ENCODE measurements at places on chromosomes 2 and 18. TPM values are rescaled to one million over a fixed set of nuclear protein-coding genes. Genes with fewer than 3 reads are reported as not detected.

ANKRD30BL gene
- total RNA-seq, result not detected

FBLN7 gene
- total RNA-seq, result under 0.01 TPM

CENPA gene
- total RNA-seq, result 0.07 TPM

ASPRV1 gene
- total RNA-seq, result 0.34 TPM

ATP6V1B1 gene
- 0.21 TPM for total RNA-seq

CHRND gene
- not detected for total RNA-seq

IKZF2 gene
- total RNA-seq, result 4.1 TPM

RAB27B gene
- total RNA-seq, result 31.8 TPM

DOK1 gene
- 2.1 TPM for total RNA-seq

TXNL1 gene
- total RNA-seq, result 16.7 TPM

BOLL gene
- total RNA-seq, result not detected

CHRNA1 gene
- not detected for total RNA-seq

MTCL1 gene
- total RNA-seq, result 17.8 TPM

RAMP1 gene
- total RNA-seq, result 0.34 TPM

REG1B gene
- not detected for total RNA-seq

CYRIA gene
- total RNA-seq, result 1.4 TPM

CHRNG gene
- total RNA-seq, result not detected

SLC5A7 gene
- total RNA-seq, result not detected

DSG1 gene
- 4.4 TPM for total RNA-seq

CTAGE1 gene
- total RNA-seq, result not detected

USP14 gene
- 27.0 TPM for total RNA-seq

ATOH8 gene
- total RNA-seq, result not detected

PRSS56 gene
- not detected for total RNA-seq

VAMP8 gene
- 38.3 TPM for total RNA-seq

TOGARAM2 gene
- total RNA-seq, result not detected

TXNDC2 gene
- under 0.01 TPM for total RNA-seq

DAW1 gene
- total RNA-seq, result 0.07 TPM

GMPPA gene
- total RNA-seq, result 26.6 TPM

STRADB gene
- 25.6 TPM for total RNA-seq

FNDC4 gene
- 2.8 TPM for total RNA-seq

SP5 gene
- not detected for total RNA-seq

BMP10 gene
- total RNA-seq, result not detected

HOXD4 gene
- not detected for total RNA-seq

AQP12B gene
- total RNA-seq, result not detected

EPHA4 gene
- 7.6 TPM for total RNA-seq

GPR35 gene
- total RNA-seq, result 0.85 TPM

FAM110C gene
- total RNA-seq, result 16.2 TPM

WBP1 gene
- total RNA-seq, result 27.7 TPM

RNF138 gene
- 28.8 TPM for total RNA-seq

SNTG2 gene
- total RNA-seq, result 0.14 TPM

HEATR5B gene
- 27.3 TPM for total RNA-seq

RSAD2 gene
- total RNA-seq, result 1.1 TPM

RUFY4 gene
- not detected for total RNA-seq

CFAP65 gene
- not detected for total RNA-seq

AOX1 gene
- total RNA-seq, result 7.5 TPM

HOXD8 gene
- not detected for total RNA-seq

HOXD12 gene
- total RNA-seq, result not detected

CREG2 gene
- 3.1 TPM for total RNA-seq

CIB4 gene
- not detected for total RNA-seq

MROH2A gene
- total RNA-seq, result not detected

SLC16A14 gene
- 7.0 TPM for total RNA-seq

XDH gene
- total RNA-seq, result 16.9 TPM

ACADL gene
- total RNA-seq, result 1.00 TPM

All from nasal cavity respiratory epithelium epithelial cell of viscerocranial mucosa (primary cell).